ENCODE measurements at places on chromosomes 16 and 17. TPM values are rescaled to one million over a fixed set of nuclear protein-coding genes. Genes with fewer than 3 reads are reported as not detected.

The TAC4 gene
- not detected for total RNA-seq

The PRR35 gene
- not detected for total RNA-seq

The MYH1 gene
- not detected for total RNA-seq

The TBC1D3I gene
- total RNA-seq = not detected

The TNP2 gene
- total RNA-seq = not detected

The RUNDC3A gene
- total RNA-seq = 1.7 TPM

The CA10 gene
- total RNA-seq = not detected

The QPRT gene
- 38.2 TPM for total RNA-seq

The ASPA gene
- total RNA-seq = 0.33 TPM

The ELOB gene
- 408 TPM for total RNA-seq

The SP6 gene
- not detected for total RNA-seq

The PNMT gene
- 26.2 TPM for total RNA-seq

The SULT1A3 gene
- 7.4 TPM for total RNA-seq

The ANKRD40CL gene
- total RNA-seq = not detected

The BRIP1 gene
- total RNA-seq = not detected

The TLK2 gene
- 28.3 TPM for total RNA-seq

The KIFC3 gene
- 40.6 TPM for total RNA-seq

The SEPTIN12 gene
- not detected for total RNA-seq

The CACNG1 gene
- total RNA-seq = not detected

The EFNB3 gene
- total RNA-seq = 2.1 TPM

The STH gene
- not detected for total RNA-seq

The CACNG4 gene
- 0.63 TPM for total RNA-seq

The ZNF174 gene
- 16.5 TPM for total RNA-seq

The KRTAP9-8 gene
- total RNA-seq = not detected

The EVPL gene
- 0.71 TPM for total RNA-seq

The HOXB2 gene
- total RNA-seq = 4.8 TPM

The MARCHF10 gene
- total RNA-seq = not detected

The HSDL1 gene
- 14.6 TPM for total RNA-seq

The PEX12 gene
- total RNA-seq = 8.9 TPM

The STX1B gene
- total RNA-seq = 1.3 TPM
